Breast epithelium (tissue), 4 donors: ENCODE measurements at places on chromosomes 7 and 10. TPM values are rescaled to one million over a fixed set of nuclear protein-coding genes. Genes with fewer than 3 reads are reported as not detected.

Gene TAS2R39
- not detected for total RNA-seq

Gene LIPN
- total RNA-seq: not detected

Gene PLXNA4
- 32.5 TPM for total RNA-seq

Gene CDC14C
- total RNA-seq: not detected

Gene GFRA1
- total RNA-seq: 98.5 TPM

Gene ACHE
- total RNA-seq: 4.3 TPM

Gene LYZL2
- not detected for total RNA-seq

Gene CUBN
- total RNA-seq: 5.0 TPM

Gene GTPBP4
- total RNA-seq: 51.2 TPM

Gene MSS51
- 2.9 TPM for total RNA-seq

Gene CCDC136
- total RNA-seq: 9.4 TPM

Gene ARHGEF35
- 15.4 TPM for total RNA-seq

Gene SPDYE11
- total RNA-seq: not detected

Gene TMEM72
- total RNA-seq: not detected

Gene CFAP46
- 0.73 TPM for total RNA-seq
